ENCODE measurements at places on chromosomes 6 and 20.

DNA sequence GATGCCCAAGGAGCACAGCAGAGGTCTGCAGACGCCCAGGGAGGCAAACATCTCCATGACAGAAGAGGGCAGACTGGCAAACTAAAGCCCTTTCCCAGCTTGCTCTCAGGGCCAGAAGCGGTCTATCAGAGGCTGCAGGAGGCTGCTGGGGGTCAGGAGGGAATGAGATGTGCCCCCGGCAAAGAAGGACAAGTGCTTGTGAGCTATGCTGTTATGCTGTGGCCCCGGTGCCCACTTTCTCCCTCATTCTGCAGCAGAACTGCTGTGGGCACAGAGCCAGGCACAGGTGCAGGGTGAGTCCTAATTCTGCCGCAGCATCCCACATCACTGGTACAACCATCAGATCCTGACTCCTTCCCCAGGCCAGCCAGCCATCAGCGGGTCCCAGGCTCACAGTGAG lies 46.4 kb downstream of the LRFN2 start:
- DNase-seq = no peak

DNA sequence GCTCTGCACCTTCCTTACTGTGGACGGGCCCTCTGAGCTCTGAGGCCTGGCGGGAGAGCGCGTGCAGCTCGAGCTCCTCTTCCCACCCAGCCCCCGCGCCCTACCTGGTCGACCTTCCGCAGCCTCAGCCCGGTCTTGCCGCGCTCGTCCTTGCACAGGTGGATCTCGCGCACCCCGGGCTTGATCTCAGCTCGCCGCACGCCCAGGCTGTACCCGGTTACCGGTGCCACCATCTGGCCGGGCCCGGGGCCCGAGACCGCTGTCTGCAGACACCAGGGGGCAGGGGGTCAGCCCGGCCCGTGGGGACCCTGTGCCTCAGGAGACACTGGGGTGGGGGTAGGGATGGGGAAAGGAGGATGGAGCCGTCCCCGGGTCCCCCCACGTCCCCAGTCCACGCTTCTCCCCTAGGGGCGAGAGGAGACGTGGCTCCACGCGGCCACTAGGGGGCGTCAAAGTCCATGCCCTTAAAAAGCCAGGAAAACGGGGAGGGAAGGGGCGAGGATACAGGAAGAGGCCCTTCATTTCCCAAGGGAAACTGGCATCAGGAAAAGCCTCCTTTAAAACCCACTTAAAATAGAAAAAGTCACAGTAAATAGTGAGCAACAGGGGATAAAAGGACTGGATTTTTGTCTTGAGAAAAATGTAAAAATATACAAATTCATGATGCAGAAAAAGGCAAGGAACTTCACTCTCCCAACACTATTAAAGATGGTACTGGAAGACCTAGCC lies 15.5 kb downstream of the SDCBP2 start:
- DNase-seq = peak; percentile 80

DNA sequence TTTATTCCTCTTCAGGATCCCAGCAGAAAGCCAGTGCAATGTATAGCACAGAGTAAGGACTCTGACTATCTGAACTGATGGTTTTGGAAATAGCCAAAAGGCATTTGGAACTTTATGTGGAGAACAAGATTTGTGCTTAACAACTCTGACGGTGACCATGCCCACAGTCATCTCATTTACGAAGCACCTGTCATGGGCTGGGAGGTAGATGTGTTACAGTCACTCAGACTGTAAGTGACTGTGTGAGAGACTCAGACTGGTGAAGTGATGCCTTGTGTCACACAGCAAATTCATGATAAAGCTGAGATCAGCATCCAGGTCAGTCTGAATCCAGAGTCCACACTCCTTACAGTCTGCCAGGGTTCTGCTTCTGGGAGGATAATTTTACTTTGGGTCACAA lies 23.9 kb upstream of the FAM83C start:
- DNase-seq = no peak

DNA sequence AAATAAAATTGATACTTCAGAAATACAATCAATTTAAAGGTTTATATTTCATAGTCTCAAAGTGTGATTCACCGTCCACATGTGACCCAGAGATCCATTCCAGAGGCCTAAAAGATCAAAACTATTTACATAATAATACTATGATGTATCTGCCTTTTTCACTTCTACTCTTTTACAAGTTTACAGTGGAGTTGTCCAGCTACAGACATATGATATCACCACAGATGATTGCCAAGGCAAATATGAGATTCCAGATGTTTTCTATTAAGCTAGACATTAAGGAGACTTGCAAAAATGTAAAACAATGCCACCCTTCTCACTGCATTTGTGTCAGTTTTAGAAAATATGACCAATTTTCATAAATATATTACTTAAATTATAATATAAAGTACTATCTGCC lies 443.7 kb downstream of the GJA1 start:
- DNase-seq = no peak

GRCh38 chr6:154782193-154782592 lies 49.0 kb downstream of the SCAF8 start:
- DNase-seq = no peak

DNA sequence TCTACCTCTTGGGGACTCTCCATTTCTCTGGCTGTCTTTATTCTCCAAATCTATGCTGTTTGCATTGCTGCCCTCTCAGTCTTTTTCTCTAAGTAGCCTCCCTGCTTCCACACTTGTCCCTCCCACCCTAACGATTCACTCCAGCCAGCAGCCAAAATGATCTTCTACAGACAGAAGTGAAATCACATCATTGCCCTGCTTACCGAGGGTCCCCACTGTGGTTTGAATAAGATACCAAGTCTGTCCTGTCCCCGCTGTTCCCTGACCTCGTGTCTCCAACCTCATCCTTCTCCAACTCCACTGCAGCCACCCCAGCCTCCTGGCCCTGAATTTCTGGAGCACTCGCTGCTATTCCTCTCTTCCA lies 11.5 kb upstream of the OCSTAMP start:
- DNase-seq = no peak

GRCh38 chr6:90139272-90139817 lies 157.3 kb downstream of the BACH2 start:
- no peak for DNase-seq

- DNase-seq = no peak
Observed at GRCh38 chr20:45341939-45342854, 6.0 kb downstream of the SDC4 start.

GRCh38 chr6:43572015-43572414 lies 3.8 kb downstream of the XPO5 start:
- DNase-seq = no peak

DNA sequence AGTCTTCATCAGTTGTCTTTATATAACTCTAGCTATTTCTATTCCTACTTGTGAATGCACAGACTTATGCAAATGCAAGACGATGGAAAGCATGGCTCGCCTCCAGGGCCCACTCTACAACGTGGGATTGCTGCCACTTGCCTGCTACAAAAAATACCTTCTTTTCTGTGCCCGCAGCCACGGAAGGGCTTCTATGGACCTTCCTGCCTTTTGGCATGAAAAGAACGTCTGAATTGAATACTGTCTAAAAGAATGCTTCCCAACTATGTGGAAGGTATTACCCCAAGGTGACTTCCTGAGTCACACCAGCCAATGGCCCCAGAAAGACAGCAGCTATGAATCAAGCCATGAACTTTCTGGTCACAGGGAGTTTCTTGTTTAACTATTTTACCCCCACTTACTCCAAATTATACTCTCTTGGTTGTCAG lies 261.2 kb downstream of the HIVEP2 start:
- DNase-seq = no peak

- DNase-seq = no peak
Observed at GRCh38 chr6:167946007-167946406, 51.5 kb upstream of the KIF25 start.

DNA sequence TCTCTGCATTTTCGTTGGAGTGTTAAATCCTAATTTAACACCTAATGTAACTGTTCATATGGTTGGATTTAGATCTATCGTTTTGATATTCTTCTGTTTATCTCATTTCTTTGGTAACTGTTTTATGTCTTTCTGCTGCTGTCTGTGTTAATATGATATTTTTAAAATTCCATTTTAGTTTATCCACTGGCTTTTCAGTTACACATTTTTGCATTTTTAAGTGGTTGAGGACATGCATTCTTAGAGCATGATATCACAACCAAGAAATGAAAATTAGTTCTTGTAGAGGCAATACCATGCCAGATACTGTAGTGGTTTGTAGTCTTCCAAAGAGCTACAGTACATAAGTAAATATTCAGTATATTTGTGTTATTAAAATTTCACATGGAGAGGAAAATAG lies 58.6 kb downstream of the LIN28B start:
- no peak for DNase-seq

- no peak for DNase-seq
Observed at GRCh38 chr6:38406096-38406495, 233.6 kb downstream of the BTBD9 start.

- DNase-seq = no peak
Observed at GRCh38 chr6:124445581-124445980, 516.7 kb upstream of the RNF217 start.

DNA sequence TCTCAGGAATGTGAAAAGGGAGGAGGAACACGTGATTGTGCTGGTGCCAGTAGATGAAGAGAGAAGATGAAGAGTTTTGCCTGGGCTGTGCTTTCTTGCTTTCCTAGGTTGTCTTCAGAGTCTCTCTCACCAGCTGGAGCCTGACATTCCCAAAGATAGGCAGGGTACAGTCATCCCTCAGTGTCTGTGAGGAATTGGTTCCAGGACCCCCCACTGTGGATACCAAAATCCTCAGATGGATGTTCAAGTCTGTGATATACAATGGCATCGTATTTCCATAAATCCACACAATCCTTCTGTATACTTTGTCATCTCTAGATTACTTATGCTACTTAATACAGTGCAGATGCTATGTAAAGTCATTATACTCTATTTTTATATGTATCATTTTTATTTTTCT lies 113.5 kb downstream of the SAMD5 start:
- no peak for DNase-seq

GRCh38 chr6:149924933-149925252 lies 2.0 kb upstream of the RAET1G start:
- DNase-seq = no peak

GRCh38 chr6:36241728-36242127 lies 28.1 kb upstream of the PNPLA1 start:
- DNase-seq = no peak

DNA sequence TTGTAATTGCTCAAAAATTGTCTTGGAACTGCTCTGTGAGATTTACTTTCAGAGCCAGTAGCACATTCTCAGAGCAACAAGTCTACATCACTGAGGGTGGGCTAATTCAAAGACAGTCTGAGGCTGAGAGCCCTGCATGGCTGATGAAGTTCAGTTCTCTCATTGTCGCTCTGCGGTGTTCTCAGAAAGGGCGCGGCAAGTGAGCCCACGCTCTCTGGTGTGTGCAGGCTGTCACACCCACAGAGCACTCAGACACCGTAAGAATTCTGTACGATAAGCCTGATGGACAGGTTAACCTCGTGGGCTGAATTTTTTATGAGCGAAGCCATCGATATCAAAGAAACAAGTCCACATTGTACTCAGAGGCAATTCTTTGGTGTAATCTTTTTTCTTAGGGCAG lies 557.8 kb downstream of the HACE1 start:
- no peak for DNase-seq

- DNase-seq = no peak
Observed at GRCh38 chr6:16228709-16229665, 9.4 kb upstream of the GMPR start.

- no peak for DNase-seq
Observed at GRCh38 chr6:125586605-125587004, 162.8 kb upstream of the HEY2 start.

DNA sequence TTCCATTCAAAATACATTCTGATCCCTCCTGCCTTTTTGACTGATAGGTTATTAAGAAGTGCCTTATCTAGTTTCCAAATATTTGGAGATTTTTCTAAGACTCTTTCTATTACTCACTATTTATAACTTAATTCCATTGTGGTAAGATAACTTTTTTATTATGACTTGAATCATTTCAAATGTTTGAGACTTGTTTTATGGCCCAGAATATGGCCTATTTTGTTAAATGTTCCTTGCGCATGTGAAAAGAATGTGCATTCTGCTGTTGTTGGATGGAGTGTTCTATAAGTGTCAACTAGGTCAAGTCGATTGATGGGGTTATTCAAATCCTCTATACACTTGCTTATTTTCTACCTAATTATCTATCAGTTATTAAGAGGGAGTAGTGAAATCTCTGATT lies 13.1 kb upstream of the TCP11 start:
- DNase-seq = no peak

DNA sequence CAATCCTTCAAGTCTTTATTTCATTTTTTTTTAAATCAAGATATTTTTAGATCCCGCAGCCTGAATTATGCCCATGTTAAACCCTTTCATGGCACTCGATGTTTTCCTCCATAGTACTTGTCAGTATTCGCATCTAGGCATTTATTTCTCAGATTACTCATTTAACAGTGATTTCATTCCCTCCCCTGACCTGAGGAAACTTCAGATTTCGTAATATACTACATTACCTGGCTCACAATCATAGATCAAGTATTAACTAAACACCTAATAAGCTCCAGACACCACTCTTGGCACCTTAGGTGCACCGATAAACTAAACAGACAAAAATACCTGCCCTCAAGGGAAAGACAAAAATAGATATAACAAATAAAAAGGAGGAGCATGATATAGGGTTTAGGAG lies 413.2 kb upstream of the GJE1 start:
- no peak for DNase-seq

DNA sequence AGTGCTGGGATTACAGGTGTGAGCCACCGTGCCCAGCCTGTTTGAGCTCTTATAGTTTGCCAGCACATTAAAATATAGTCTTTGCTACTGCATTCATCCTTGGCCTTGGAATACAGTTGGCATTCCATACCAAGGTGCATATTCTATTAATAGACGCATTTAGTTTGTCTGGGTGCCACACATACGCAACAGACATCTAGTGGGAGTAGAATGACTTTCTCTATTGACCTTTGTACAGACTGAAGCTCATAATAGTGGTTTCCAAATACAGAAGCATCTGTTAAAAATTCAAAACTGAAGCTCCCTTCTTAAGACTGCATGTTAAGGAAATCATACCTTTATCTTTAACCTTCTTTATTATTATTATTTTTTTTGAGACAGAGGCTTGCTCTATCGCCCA lies 46.7 kb upstream of the FNDC1 start:
- no peak for DNase-seq

DNA sequence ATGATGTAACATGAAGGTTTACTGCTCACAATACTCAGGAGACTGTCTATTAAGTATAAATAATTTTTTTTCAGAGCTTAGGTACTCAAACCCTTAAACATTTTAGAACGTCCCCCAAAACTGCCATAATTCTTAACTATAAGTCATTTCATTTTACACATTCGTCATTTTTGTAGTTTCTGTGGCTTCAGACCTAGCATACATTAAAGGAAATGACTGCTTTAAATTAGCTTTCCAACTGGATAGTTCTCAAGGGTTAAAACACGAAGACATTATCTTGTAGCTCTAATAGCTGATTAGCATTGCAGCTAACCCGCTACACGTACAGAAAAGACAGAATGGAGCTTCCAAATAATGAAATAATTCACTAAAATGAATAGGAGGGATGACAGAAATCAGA lies 24.9 kb upstream of the PLN start:
- DNase-seq = no peak

DNA sequence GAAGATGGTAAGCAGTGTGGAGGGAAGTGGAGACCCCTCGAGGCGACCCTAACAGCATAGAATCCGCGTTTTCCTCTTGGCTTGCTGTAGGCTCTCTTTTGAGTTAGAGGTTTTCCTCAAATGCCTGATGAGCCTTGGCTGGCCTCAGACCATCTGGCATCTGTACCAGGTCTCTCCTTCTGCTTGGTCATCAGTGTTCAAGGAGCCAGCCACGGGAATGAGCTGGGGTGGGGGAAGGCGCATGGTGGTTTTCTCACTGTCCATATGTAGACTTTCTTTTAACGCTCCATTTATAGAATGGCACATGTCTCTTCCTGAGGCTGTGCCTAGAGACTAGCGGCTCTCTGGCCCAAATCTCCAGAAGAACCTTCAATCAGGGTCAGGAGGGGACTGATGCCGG lies 8.1 kb upstream of the GUCA1A start:
- DNase-seq = no peak

Data from activated T-cell treated with anti-CD3 and anti-CD28 coated beads, Interleukin-2, amount 50 U/mL, for 24 hours (primary cell).